ENCODE measurements at places on chromosomes 3 and 15.

GRCh38 chr15:96333131-96334016 lies 2.9 kb downstream of the NR2F2 start:
- no peak for DNase-seq

GRCh38 chr3:108079877-108080276 lies 11.0 kb downstream of the CD47 start:
- no peak for DNase-seq

DNA sequence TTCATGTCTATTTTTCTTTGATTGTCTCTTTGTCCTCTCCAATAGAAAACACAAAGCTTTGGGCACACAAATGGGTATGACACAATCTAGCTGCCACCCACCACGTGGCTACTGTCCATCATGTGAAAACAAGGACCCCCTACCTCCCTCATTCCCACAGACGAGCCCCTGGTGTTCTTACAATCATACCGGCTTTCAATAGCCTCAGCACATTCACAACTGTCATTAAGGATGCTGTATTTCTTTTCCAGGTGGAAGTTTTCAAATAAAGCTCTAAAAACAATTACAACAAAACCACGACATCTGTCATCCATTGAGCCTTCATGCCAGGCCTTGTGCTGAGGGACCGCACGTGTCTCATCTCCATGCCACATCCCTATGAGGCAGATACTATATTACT lies 552.6 kb upstream of the ADAMTS9 start:
- no peak for DNase-seq

DNA sequence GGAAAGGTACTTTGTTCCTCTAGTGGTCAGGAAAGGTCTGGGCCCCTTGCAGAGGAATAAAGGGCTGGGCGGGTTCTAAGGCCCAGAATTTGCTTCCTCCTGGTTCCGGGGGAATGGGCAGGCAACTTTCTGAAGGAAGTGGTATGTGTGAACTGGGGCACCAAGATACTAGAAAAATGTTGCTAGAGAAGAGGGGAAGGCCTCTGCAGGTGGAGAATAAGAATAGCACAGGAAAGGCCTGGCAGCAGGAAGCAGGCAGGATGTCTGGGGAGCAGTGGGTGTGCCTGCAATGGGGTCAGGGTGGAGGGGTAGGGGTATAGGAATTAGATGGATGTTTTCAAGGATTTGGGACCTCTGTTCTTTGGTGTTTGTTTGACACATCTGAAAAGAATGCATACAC lies 2.0 kb downstream of the SLC22A13 start:
- no peak for DNase-seq

- no peak for DNase-seq
Observed at GRCh38 chr15:88190232-88190631, 66.3 kb downstream of the NTRK3 start.

DNA sequence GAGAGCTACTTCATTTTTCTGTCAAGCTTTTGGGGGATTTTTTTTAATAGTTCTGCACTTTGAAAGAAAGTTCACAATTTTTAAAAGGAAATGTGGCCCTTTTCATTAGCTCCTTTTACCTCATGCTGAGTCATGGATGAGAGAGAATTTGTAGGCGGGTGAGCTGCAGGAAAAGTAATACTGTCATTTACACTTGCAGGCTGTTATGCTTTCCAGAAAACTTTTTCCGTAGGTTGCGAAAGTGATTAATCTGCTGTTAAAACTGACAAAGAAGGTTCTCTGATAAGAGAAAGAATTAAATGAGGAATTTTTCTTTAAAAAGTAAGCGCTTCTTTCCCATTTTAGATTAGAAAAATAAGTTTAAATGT lies 430.2 kb downstream of the LPP start:
- no peak for DNase-seq

DNA sequence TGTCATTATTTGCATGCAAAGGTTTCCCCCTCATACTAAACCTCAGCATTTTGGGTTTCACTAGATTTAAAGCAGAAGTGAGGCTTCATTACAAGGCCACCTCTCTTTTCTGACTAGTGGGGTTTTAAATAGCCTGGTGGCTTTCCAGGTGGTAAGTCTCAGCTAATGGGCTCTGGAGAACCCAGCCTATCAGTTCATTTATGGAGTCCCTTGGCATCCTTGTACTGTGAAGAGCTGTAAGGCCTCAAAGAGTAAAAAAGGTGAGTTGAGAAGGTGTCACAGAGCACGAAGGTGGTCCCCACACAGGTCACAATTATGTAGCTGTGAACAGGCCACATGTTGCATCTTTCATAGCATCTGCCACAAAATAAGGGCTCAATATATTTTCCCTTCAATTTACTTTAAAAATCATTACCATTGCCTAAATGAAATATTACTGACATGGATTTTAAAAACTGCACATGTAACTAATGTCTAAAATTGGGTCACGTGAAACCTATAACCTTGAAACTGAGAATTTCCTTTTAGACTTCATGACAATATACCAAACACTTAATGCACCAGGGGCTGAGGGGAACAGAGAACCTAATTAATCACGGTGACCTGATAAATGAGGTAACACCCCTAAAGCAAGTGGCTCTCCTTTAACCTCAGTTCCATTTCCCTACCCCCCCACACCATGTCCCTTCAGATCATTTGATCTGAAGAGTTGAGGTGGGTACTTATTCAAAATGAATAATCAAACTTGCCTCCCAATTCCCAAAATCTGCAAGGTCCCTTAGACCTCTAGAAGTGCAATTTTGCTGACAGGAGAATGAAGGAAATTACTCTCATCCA lies 1.3 kb downstream of the NGLY1 start:
- no peak for DNase-seq

GRCh38 chr15:90465140-90465929 lies 64.4 kb upstream of the CRTC3 start:
- no peak for DNase-seq

- no peak for DNase-seq
Observed at GRCh38 chr15:50968353-50968752, 59.9 kb downstream of the AP4E1 start.

GRCh38 chr3:167884481-167884880 lies 149.0 kb downstream of the SERPINI1 start:
- no peak for DNase-seq

DNA sequence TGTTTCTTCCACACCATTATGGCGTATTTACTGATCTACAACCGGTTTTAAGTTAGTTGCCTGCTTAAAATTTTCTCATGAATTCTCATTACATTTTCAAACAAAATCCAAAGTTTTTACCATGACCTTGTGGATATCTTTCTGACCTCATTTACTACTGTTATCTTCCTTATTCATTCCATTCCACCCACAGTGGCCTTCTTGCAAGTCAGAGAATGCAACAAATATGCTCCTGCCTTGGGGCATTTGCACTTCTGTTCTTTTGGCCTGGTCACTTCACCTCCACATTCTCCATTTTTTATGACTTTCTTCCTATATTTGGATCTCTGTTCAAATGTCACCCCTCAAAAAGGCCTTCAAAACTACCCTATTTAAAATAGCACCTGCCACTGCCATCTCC lies 8.8 kb upstream of the SLC15A2 start:
- DNase-seq = no peak

DNA sequence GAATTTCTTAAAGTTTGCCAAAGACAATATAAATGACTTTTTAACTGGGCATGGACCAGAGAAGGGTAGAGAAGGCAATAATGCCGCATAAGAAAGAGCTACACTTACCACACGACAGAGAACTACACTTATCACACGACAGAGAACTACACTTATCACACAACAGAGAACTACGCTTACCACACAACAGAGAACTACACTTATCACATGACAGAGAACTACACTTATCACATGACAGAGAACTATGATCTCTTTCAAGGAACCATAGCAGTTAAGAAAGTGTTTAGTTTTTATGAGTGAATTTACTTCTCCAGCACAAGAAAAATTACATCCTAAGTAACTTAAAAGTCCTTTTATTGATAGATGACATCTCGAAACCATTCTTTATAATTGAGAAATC lies 32.0 kb downstream of the DCUN1D1 start:
- DNase-seq = no peak

- no peak for DNase-seq
Observed at GRCh38 chr3:149585401-149585726, 72.5 kb downstream of the WWTR1 start.

DNA sequence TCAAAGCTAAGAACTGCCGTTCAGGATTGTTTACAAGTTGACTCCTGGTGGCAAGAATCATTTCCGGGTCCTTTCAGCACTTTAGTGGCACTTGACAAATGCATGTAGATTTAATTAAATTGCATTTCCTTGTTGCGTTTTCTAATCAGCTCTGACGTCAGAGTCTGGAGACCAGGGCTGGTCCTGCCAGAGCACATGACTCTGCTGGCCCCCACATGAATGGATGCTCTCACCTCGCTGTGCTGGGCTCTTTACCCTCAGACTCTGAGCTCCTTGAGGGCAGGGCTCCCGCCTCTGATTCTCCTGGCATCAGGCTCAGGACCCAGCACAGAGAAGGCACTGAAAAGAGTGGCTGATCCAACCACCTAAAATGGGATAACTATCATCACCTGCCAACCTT lies 69.4 kb downstream of the FEM1B start:
- no peak for DNase-seq

DNA sequence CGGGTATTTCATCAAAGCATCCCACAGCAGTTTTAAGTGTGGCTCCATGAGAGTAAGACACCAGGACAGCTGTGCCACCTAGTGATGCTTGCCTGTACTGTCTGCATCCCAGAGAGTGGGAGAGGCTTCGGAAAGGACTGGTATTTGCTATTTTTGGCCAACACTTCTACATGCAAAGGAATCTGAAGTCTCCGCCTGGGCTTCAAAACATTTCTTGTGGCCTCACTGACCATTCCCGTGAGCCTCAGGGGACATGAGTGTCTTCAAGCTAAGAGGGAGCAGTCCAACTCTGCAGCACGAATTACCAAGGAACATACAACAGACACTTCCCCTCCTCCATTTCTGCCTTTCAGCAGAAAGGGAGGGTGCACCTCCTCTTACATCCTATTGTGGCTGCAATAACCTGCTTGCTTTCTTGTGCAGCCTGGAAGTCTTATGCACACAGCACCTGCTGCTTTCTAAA lies 177.5 kb downstream of the RORA start:
- DNase-seq = no peak

DNA sequence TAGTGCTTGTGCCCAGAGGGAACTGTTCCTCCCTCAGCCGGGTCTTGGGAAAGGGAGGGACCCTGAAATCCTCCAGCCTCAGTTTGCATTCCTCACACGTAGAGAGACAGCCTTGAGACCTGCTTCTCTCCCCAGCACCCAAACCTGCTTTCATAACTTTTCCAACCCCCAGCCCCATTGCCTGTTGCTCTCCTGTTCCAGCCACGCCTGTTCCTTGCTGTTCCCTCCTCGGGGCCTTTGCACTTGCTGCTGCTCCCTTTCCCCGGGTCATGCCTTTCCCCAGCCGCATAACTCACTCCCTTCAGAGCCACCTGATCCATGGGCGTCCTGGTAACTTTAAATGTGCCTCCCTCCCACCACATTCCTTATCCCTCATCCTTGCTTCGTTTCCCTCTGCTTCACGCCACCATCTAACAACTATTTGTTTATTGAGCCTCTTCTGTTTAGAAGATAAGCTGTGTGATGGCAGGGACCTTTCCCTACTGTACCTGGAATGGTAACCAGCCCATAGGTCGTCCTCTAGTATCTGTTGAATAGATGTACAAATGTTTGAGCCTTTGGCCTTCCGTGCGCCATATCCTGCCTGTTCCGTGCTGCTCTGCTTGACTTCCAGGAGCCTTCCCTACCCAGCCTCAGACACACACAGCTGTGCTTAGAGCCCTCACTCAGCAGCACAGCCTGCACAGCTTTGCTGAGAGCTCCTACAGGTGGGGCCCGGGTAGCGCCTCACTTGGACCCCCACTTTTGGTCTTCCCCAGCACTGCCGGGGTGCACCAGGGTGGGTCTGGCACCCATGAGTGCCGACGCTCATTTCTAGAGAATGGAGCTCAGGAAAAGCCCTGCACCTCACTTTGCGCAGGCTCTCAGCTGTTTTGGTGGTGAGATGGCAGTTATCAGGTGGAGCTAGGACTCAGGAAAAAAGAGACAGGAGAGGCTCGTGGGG lies 60.2 kb downstream of the SCN5A start:
- no peak for DNase-seq

GRCh38 chr3:39189959-39190269 lies 2.5 kb downstream of the XIRP1 start:
- DNase-seq = no peak

DNA sequence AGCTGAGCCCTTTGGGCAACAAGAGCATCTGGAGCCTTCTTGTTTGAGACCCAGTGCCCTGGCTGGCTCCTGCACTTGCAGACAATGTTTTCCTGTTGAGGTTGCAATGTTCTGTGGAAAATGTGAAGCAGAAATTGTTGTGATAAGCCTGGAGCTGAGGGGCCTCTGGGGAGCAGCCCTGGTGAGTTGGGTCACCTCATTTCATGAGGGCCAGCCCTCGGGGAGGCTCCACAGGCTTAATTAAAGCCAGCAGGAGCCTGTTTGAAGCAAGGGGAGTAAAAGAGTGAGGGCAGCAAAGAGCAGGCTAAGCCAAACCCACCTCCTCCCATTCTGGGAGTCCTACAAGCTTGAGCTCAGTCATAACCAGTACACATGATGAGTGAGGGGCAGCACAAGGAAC lies 154.3 kb downstream of the ALDH1A2 start:
- no peak for DNase-seq

DNA sequence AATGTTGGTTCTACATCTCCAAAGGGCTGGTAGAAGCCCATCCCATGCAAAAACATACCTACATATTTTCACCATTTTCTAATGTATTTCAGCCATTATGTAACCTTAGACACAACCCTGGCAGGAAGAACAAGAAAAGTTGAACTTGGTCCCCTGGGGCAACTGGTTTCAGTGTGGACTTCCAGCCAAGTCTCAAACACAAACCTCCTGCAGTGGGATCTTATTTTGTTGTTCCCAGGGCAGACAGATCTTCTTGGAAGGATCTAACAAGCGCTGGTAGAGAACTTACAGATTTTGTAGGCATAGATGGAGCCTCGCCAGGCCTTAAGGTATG lies 96.3 kb downstream of the ADAMTS17 start:
- no peak for DNase-seq

- DNase-seq = peak; percentile 61
Observed at GRCh38 chr3:11719406-11720303, 75.9 kb upstream of the VGLL4 start.

- DNase-seq = no peak
Observed at GRCh38 chr3:83523470-83524073, 1435.2 kb upstream of the CADM2 start.

GRCh38 chr3:194103505-194103904 lies 32.4 kb upstream of the HES1 start:
- no peak for DNase-seq

Measured in stimulated activated CD4-positive, alpha-beta T cell treated with anti-CD3 and anti-CD28 coated beads, TNF-alpha, amount 100 ng/mL, for 1 hour (primary cell).